SK-N-DZ (cell line): ENCODE measurements at places on chromosomes 12 and 14.

DNA sequence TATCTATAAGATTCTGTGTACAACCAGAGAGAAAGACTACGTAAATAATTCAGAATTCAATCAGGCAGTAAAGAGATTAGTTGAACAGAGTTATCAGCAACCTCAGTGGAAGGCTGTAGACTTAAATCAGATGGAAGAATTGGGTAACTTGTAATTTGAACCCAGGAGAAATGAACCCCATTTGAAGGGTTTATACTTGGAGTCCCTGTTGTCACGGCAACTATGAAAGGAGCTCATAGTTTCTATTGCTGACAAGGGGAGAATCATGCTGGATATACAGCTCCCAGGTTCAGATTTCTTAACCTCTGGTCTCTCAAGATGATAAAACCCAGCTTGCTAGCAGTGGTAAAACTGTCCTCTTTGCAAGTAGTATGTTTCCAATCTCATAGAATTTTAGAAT is 54.4 kb upstream of the BMP4 start:
- DNase-seq: no peak

DNA sequence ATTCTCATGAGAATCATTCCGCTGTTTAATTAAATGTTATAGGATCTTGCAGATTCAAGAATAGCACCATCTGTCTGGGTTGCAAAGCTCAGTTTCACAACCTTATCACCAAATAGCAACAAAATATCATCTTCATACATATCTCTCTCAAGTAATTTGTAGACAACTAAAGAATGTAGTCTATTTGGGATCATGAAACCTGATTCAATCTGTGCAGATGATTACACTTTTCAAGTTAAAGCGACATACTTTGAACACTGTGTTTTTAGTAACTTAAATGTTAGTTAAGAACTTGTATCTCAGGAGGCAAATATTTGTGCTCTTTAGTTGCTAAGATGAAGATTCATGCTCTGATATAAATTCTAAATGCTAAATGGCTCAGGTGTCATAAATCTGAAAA is 14.8 kb downstream of the MED13L start:
- DNase-seq: no peak

- DNase-seq: no peak
Measured at GRCh38 chr14:103311171-103311997, 22.7 kb upstream of the EIF5 start.

DNA sequence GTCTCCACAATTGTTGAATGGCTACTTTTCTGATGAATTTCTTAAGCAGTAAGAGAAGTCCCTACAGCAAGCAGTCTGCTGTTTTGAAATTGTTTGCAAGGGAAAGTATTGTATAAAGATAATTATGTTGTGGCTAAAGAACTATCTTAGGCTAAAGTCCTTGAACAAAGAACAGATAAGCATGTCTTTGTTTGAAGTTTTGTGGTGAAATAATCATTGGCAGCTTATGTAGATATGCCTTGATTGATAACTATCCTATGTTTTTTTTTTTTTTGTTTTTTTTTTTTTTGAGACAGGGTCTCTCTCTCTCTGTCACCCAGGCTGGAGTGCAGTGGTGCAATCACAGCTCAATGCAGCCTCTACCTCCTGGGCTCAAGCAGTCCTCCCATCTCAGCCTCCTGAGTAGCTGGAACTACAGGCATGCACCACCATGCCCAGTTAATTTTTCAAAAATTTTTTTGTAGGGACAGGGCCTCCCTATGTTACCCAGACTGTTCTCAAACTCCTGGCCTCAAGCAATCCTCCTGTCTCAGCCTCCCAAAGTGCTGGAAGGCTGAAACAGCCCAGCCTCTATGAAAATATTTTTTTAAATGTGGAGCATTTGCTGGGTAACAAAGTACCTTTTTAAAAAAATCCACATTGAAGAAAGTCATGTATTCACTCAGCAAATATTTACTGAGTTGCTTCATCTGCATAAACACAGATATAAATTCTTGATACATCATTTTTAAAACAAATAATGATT is 80.8 kb downstream of the LLPH start:
- no peak for DNase-seq

DNA sequence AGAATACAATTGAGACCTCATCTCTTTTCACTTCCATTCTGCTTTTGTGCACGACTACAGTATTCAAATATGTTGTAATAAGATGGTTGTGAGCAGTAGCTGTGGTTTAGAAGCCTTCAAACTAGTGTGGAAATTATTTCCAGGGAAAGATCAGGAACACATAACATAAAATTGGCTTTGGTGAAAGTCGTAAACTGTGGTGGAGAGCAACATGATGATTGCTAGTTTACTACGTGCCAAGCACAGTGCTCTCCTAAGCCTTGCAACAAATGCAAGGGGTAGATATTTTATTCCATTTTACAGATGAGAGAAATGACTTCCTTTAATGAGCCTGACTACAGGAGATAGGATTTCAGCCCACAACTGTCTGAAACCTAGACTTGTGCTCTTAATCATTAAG is 172.4 kb upstream of the LMNTD1 start:
- no peak for DNase-seq

GRCh38 chr12:132608231-132609171 is 1.9 kb downstream of the LRCOL1 start:
- no peak for DNase-seq

DNA sequence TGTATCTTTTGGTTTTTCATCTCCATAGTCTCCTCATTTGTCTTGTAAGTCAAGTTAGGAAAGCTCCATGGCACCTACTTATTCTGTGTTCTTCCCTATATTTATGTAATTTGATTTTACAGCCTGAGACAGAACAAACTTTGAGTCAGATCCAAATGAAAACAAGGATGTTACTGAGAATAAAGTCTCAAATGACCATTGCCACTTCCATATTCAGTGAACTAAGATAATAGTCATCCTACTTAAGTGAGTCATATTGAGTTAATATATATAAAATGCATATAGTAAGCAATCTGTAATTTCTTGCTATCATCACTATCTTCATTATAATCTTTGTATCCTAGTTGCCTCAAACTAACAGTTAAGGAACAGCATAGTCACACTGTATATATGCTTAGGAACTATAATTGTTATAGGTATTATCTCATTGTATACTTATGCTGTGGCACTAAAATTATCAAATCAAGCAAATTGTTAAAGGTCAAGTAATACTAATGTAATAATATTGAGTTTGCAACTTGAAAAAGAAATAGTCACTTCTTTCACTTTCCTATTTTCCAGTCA is 30.8 kb downstream of the TMTC3 start:
- no peak for DNase-seq

- DNase-seq: no peak
Measured at GRCh38 chr12:132711080-132711843, 620 bp downstream of the PGAM5 start.

DNA sequence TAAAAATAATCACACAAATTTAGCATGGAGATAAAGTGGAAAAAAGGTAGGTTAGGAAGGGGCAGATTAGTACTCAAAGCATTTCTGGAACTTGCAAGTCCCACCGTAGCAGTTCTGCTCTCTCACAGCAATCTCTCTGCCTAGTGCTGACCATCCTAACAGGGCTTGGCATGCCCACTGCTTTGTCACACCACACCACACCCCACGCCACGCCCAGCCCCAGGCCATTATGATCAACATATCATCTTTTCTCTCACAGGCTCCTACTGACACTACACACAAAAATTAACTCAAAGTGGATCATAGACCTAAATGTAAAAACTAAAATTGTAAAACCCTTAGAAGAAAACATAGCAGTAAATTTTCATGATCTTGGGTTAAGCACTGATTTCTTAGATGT is 273.7 kb downstream of the DAD1 start:
- DNase-seq: no peak

DNA sequence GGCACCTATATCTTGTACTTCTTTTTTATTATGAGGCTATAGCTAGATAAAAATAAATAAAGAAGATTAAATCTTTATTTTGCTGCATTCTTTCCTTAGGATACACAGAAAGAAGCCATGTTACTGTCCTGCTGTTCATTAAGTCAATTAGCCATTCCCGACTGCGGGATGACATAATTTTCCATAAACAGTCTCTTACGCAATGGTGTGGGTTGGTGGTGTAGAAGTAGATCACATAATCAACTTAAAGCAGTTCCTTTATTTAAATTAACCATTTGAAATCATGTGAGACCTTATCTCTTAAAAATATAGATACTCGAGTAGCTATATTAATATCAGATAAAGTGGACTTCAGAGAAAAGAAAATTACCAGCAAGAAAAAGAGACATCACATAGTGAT is 40.2 kb downstream of the TAOK3 start:
- no peak for DNase-seq

DNA sequence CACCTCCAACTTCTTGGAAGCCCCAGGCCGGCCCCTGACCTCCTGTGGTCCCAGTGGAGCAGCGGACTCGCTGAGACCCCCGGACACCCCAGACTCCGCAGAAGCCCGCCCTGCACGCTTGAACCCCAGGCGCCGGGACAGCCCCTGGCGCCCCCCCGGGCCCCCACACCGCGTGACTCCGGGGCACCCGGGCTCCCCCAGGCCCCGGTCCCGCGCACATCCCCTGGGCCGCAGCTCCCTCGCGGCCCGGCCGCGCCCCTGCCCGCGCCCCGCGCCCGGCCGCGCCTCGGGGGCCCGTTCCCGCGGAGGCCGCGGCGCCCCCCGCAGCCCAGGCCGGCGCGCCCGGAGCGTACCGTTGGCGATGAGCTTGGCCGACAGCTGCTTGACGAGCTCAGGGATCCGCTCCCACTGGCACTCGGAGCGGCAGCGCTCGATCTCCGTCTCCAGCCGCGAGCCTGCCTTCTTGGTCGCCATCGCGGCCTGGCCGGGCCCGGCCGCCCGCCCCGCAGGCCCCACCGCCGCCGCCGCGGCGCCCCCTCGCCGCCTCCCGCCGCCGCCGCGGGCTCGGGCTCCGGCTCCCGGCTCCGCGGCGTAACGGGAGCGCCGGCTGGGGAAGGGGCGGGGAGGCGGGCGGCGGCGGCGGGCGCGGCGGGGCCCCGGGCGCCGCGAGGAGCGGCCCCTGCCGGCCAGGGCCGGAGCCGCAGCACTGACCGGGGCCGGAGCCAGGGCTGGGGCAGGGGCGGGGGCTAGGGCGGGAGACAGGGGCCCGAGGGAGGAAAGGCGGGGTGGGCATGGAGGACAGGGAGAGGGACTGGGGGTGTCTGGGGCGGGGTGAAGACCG is at the start of gene TTC7B:
Gene TTC7B (minus strand): TSS at position 609 of the 841 bp plus-strand sequence. CDS start 135 bp downstream, at position 474.
- DNase-seq: no peak

GRCh38 chr12:25126746-25127145 is 68.2 kb downstream of the DNAI7 start:
- DNase-seq: no peak
